ENCODE measurements at places on chromosomes 1 and 21.

DNA sequence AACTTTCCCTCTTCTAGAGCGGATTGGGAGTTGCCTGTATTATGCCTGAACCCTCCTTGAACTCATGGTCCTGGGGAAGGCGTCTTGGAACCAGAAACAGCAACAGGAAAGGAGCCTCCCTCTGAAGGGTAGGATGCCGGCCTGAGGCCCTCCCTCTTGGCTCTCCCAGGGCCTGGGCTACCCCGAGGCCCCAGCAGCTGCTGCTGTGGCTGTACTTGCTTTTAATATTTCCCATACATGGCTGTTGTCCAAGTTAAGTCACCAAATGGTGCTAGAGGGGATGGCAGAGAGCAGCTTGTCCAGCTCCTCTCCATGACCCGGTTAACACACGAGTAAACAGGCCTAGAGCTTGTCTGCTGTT is 10.5 kb downstream of the CHRNB2 start:
- no peak for DNase-seq

GRCh38 chr1:33234588-33234990 is 21.7 kb upstream of the ZNF362 start:
- no peak for DNase-seq

GRCh38 chr1:46117810-46118494 is 14.5 kb downstream of the PIK3R3 start:
- no peak for DNase-seq

GRCh38 chr1:160221089-160221488 is 15.9 kb downstream of the PEA15 start:
- DNase-seq: no peak

- no peak for DNase-seq
Measured at GRCh38 chr1:16109571-16109970, 36.1 kb upstream of the FAM131C start.

GRCh38 chr1:203163891-203164635 is 11.6 kb downstream of the MYBPH start:
- DNase-seq: no peak

DNA sequence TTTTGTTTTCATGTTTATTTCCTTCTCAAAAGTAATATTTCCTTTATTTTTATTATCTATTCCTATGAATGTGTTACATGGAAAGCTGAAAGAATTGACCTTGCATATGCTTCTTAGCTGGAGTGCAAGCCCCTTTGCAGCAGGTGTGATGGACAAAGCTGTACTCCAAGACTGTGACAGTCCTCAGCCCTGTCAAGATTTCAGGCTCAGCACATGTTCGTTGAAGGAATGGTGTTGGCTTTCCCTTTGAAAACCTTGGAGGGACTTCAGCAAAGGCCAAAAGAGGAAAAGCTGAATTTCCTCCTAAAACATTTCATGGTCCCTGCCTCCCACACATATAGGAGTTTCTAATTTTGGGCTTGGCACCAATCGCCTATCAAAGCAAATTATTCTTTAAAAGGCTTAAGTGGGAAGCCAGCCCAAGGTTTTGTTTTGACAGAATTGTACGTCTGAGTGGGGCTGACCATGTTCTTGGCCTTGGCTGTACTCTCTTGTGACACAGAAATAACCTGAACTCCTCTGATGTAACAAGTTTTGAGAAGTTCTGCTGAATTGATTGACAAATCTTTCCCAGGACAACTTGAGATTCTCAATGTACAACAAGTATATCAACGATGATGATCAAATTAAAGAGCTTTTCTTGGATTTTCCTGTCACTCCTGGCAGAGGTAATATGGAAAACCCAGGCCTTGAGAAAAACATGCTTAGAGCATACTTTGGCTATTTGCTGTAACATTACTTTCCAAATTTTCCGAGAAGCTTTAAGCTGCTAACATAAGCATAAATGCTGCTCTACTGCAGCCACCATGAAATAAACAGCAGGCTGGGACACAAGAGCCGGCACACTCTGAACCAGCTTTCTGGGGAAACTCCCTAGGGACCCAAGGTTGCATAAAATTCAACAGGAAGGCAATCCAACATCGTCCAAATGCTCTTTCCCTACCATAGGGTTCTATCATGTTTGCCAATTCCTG is 135.7 kb upstream of the ZNF648 start:
- DNase-seq: no peak

DNA sequence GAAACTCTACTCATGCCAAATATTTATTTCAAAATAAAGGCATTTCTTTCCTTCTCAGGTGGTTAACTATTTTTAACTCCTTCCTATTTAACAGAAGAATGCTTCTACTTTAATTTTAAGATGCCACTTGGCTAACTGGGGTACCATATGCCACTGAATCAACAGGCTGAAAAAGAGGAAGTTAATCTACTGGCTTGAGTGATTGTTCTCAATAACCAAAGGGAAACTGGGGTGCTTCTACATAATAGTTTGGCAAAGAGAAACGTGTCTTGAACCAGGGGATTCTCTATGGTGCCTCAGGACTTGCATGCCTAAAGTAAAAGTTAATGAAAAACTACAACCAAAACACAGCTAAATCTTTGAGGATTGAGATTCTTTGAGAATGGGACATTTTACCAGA is 142.6 kb downstream of the DENND1B start:
- DNase-seq: no peak

DNA sequence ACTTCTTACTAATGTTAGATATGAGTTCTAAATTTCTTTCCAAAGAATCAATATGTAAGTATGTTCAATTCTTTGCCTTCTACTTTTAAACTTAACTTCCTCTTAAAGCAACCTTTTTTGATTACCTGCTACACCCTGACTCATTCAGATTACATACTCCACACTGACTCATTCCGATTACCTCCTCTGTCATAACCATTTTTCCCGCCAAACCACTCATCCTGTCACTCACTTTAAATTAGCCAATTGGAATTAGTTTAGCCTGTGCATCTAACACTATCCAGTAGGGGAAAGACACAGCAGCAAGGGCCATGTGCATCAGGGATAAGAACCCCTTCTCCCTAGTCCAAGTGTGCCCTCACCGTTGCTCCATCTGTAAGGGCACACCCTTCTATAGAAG is 815.5 kb downstream of the BRINP3 start:
- no peak for DNase-seq

- no peak for DNase-seq
Measured at GRCh38 chr21:28177124-28177523, 815.6 kb downstream of the LTN1 start.

GRCh38 chr1:156432669-156433018 is 63.6 kb downstream of the RHBG start:
- no peak for DNase-seq

GRCh38 chr1:160354388-160354985 is 11.3 kb downstream of the NCSTN start:
- DNase-seq: no peak

DNA sequence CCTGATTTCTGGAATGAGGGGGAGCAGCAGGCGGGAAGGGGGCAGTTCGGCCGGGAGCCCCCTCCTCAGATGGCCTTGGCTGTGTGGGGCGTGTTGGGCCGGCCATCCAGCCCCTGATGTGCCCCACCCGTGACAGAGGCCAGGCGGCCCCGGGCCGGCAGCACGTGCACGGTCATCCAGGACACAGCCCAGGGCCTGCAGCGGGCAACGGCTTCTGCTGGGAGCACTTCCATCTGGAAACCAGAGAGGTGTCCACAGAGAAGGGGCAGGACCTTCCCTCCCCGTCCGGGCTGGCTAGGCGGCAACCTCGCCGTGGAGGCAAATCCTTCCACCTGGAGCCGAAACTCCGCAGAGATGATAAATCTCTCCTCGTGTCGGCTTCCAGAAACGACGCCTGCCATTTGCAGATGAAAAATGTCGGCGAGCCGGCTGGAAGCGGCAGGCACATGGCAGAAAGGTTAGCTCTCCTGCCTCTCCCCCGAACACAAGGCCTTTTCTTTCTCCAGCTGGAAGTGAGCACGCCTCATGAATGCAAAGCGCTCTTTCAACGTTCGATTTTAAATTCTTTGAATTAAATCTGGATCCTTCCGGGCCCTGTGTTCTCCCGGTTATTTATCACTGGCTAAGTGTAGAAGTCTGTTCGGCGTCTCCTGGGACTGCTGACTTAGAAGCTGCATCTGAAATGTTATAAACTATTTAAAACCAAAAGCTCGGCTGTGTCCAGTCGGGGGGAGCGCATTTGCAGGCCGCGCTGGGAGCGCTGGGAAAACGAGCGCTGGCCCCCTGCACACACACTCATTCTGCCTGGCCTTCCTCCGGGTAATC is 9.4 kb upstream of the ACTRT2 start:
- no peak for DNase-seq

GRCh38 chr1:243916160-243916559 is 66.1 kb upstream of the AKT3 start:
- no peak for DNase-seq

DNA sequence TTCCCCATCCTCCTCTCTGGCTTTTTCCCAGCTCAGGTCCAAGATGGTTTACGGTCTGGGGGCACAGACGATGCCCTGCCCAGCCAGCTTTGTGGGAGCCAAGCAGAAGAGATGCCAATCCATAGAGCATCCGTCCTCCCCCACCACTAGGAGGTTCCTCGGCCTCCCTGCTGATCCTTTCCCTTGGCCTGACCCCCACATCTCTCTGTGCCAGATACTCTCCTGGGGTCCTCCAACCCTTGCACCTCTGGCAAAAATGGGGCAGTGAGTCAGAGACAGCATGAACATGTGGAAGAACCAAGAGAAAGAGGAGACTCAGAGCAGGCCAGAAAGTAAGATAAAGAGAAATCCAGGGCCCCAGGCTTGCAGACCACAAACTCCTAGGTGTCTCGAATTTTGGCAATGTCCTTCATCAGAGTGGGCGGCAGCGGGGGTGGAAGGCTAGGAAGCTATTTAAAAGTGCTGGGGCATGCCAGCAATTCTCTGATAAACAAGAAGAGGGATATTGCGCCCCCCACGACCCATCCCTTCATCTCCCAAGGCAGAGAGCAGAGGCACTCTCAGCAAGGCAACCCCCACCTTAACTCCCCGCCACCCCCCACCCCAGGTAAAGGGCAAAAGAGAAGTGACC is 11.4 kb downstream of the BLACAT1 start:
- no peak for DNase-seq

DNA sequence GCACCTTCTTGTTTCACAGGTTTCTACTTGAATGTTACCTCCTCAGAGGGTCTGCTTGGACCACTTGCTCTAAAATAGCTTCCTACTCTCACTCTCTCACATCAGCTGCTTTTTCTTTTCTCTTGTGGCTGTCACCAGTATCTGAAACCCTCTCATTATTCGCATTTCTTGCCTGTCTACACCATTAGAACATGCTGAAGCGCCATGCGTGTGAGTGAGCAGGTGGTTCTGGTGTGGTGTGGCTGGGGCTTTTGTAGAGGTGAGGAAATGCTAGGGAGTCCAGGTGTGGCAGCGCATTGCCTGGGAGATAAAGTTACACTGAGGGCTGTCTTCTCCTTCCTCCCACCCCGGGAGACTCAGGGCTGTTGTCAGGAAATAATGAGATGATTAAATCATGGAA is 4.1 kb downstream of the ZNF362 start:
- no peak for DNase-seq

- DNase-seq: no peak
Measured at GRCh38 chr1:164682570-164682969, 123.6 kb downstream of the PBX1 start.

GRCh38 chr1:207309745-207310273 is 11.7 kb upstream of the CD55 start:
- DNase-seq: no peak

DNA sequence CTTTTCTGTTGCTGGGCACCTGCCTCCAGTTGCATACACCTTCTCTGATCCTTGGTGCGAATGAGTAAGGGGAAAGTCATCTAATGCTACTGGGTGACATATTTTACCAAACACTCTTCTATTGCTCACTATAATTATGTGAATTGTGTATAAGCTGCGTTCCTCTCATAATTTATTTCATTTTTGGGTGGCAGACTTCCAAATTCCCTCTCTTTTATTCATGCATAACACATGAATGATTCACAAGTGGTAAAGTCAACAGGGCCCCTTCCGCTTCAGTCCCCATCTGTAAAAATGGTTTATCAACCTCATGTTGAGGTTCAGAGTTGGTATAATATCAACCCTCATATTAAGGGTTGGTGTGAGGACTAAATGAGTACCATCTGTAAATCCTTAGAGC is 3.2 kb upstream of the QSOX1 start:
- DNase-seq: no peak

GRCh38 chr21:34192646-34193285 is 119.4 kb downstream of the MRPS6 start:
- DNase-seq: no peak

DNA sequence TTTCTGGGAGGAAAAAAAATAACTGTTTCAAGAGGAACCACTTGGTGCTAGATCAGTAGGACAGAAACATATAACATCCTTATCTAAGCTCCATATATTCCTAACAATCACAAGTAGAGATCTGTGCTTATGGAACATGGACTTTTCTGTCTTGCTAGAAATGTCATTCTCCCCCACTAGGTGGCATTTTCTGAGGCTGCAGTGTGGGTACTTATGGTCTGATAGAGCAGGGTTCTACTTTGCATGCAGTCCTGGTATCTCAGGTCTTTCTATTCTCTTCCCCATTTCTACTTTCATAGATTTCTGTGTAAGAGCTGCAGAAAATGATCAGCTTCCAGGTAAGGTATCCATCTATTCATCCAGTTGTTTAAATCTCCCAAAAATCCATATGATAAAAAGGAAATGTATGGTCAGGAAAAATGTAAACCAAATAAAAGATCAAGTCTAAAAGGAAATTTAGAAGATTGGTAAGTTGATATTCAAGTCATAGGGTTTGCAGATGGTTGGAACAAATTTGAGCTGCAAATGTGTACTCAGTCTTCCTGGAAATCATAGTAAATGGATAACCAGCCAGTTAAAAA is 1.5 kb downstream of the ZNF684 start:
- no peak for DNase-seq

- DNase-seq: no peak
Measured at GRCh38 chr1:231161667-231162296, at the start of gene TRIM67. TSS of gene TRIM67 (plus strand) at chr1:231162058. CDS start at chr1:231162970, 912 bp downstream.

- DNase-seq: no peak
Measured at GRCh38 chr21:19224090-19224489, 820.5 kb upstream of the TMPRSS15 start.

DNA sequence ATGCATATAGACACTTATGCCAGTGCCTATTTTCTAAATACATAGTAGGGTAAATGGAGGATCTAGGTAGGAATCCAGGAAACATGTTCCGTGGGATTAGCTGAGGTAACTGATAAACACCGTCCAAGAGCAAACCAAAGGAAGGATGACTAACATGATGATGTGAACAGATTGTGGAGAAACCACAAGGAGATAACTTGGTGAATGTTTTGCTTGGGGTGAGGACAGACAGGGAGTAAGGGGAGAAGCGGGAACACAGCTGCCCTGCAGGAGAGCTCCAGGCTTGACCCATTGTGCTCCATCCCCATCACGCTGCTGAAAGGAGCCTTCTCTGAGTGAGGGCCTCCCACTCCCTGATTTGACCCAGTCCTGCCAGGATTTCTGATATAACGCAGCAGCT is 87.0 kb upstream of the ZC3H11B start:
- no peak for DNase-seq

DNA sequence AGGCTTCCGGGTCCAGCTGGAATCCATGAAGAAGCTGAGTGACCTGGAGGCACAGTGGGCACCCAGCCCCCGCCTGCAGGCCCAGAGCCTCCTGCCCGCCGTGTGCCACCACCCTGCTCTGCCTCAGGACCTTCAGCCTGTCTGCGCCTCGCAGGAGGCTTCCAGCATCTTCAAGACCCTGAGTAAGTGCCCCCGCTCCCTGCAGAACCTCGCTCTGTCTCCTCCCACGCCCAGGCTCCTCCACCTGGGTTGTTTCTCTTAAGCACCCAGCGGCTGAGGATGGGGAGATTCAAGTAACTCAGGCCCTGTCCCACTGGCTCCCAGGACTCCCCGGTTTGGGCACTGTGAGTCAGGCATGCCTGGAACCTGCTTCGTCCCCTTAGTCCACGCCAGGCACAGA is 1.5 kb downstream of the GUCA2B start:
- DNase-seq: no peak

Data from left forelimb (tissue), 1 donor.